ENCODE measurements at places on chromosomes 1 and 21.

- no peak for DNase-seq
- peak overlapping the region; percentile 93 for H3K4me3 ChIP-seq
- H3K27me3 ChIP-seq = no peaks in the 10 kb centered on the region
- no peak overlapping the region for H3K27ac ChIP-seq
- H3K36me3 ChIP-seq = no peaks in the 10 kb centered on the region
These were observed 2.7 kb downstream of the USP25 start for GRCh38 chr21:15732290-15732995.

- no peak overlapping the region for H3K27ac ChIP-seq
- no peaks in the 10 kb centered on the region for H3K36me3 ChIP-seq
- peaks cover 11% of the 10 kb centered on the region for H3K4me1 ChIP-seq
- H3K4me3 ChIP-seq = no peak overlapping the region
- H3K27me3 ChIP-seq = no peaks in the 10 kb centered on the region
These were observed 8.7 kb upstream of the C2CD2 start for GRCh38 chr21:41962425-41962966.

DNA sequence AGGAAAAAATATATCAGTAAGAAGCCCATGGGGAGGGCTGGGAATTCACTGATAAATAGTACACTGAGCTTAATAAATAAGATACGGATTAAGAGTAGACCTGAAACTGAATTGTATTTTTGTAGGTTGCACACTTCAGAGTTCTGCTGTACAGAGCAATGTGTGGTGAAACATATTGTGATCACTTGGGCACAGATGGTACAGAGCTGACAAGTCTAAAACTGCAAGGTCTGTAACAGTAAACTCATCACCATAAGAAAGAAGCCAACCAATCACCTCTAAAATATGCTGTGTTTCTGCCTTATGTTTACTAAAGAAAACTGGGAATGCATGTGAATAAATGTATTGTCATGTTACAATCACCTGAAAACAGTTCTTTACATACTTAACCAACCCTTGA lies 360.7 kb downstream of the MRPL39 start:
- H3K4me1 ChIP-seq = no peaks in the 10 kb centered on the region
- no peaks in the 10 kb centered on the region for H3K36me3 ChIP-seq
- H3K27me3 ChIP-seq = no peaks in the 10 kb centered on the region
- H3K4me3 ChIP-seq = no peak overlapping the region
- DNase-seq = no peak

DNA sequence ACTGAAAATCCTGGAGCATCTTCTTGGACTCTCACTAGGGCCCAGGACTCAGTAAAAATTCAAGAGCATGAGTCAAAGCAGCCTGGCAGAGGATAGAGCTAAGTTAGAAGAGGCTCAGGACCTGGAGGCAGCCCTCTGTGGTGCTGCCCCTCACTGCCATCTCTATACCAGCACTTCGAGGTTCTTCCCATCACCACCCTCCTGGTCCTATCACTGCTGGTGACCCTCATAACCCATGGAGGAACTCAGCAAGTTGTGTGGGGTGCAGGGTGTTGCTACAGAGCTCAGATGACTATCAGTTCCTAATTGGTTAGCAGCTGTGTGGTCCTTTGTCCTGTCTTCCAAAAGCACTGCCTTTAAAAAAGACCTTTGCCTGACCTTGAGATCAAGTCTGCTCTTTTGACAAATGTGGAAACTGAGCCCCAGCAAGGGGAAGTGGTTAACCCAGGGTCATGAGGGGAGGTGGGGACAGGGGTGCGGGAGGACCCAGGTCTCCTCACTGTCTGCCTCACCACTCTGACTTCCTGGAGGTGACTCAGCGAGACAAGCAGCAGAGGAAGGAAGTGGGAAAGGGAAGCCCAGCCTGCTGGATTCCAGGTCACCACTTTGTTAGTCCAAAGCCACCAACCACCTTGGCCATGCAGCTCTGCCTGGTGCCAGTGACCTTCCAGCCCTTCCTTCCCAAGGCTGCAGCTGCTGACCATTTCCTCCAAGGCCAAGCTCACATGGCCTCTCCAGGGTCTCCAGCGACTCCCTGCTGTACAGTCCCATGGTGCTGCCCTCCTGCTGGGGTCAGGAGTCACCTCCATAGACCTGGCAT lies 199.4 kb upstream of the EDN2 start:
- no peaks in the 10 kb centered on the region for H3K36me3 ChIP-seq
- no peaks in the 10 kb centered on the region for H3K27me3 ChIP-seq
- H3K4me3 ChIP-seq = no peak overlapping the region
- no peak overlapping the region for H3K27ac ChIP-seq

GRCh38 chr1:45620588-45621500 lies 3.0 kb downstream of the CCDC17 start:
- peaks cover 27% of the 10 kb centered on the region for H3K4me1 ChIP-seq
- H3K27ac ChIP-seq = no peak overlapping the region
- no peak for DNase-seq
- H3K36me3 ChIP-seq = peaks cover 41% of the 10 kb centered on the region
- no peak overlapping the region for H3K4me3 ChIP-seq

- no peak overlapping the region for H3K4me3 ChIP-seq
- H3K36me3 ChIP-seq = no peaks in the 10 kb centered on the region
- peaks cover 52% of the 10 kb centered on the region for H3K4me1 ChIP-seq
- no peak overlapping the region for H3K27ac ChIP-seq
These were observed 42.1 kb downstream of the DYRK1A start for GRCh38 chr21:37408464-37409193.

DNA sequence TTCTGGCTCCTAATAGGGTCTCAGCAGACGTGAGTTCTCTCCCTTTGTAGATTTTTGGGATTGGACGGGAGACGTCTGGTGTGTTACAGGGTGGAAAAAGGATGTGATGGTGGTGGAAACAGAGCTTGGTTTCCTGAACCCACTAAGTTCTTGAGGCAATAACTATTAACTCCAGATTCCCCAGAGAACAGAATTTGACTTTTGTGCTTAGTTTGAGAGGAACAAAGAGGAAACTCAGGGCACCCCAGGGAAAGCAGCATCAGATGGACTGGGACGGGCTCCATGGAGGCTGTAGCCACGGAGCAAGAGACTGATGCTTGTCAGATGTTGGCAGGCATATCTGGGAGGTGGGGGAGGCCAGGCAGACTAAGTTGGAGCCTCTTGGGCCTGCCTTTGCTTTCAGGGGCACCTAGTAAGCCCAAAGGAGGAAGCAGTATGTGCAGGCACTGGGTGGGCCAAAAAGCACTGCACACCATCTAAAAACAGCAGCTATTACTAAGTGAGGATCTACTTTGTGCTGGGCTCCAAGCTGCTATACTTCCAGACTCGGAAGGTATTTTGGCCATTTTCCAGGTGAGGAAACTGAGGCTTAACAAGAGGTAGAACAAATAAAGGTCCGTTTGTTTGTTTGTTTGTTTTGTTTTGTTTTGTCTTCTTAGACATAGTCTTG lies 66.9 kb downstream of the EPHB2 start:
- DNase-seq = no peak
- peaks cover 25% of the 10 kb centered on the region for H3K4me1 ChIP-seq
- H3K4me3 ChIP-seq = no peak overlapping the region
- H3K27ac ChIP-seq = no peak overlapping the region

GRCh38 chr21:20404915-20405314 lies 593.3 kb upstream of the NCAM2 start:
- H3K36me3 ChIP-seq = no peaks in the 10 kb centered on the region
- H3K27me3 ChIP-seq = no peaks in the 10 kb centered on the region
- no peaks in the 10 kb centered on the region for H3K4me1 ChIP-seq
- H3K27ac ChIP-seq = no peak overlapping the region
- no peak overlapping the region for H3K4me3 ChIP-seq
- no peak for DNase-seq
